Trophoblast cell (in vitro differentiated cells and primary cell): ENCODE measurements at places on chromosomes 3 and 15.
A peak's percentile ranks its signal among the peaks of the same experiment; 100 is the strongest.

DNA sequence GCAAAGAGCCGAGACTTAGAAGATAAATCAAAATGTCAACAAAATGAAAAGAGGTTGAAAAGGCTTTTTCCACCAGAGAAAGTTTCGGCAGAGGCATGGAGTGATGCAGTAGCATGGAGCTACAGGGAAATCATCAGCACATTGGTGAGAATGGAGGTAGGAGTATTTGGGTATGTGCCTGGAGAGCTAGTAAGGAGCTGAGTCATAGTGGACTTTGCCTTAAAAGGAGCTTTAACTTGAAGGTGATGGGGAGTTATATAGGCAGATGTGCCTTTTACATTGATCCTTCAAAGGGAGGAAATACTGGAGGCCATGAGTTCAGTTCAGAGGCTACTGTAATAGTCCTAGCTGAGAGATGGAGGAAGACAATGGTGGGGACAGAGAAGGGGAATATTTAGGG lies 44.3 kb downstream of the IL5RA start:
- DNase-seq, result no peak

- DNase-seq, result no peak
Observed at GRCh38 chr3:82685761-82686160, 924.3 kb upstream of the GBE1 start.

- no peak for DNase-seq
Observed at GRCh38 chr3:45546716-45547701, 47.5 kb upstream of the LIMD1 start.

DNA sequence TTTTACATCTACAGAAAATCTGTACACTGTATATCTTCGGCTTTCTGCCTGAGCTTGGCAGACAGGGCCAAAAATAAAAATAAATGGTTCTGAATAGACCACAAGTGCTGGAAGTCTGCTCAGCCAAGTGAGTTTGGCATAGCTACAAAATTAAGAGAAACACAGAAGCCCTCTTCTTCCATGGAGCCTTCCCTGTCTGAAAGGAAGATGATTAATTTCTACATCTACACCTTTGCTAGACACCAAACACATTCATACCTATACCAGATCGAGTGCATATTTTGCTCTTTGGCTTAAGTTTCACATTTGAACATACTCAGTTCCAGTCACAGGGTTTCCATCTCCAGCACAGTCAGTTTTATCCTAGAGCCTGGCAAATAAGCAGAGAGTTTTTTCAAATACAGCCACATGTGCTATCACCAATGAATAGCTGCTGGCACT lies 224.6 kb downstream of the GREM1 start:
- no peak for DNase-seq

DNA sequence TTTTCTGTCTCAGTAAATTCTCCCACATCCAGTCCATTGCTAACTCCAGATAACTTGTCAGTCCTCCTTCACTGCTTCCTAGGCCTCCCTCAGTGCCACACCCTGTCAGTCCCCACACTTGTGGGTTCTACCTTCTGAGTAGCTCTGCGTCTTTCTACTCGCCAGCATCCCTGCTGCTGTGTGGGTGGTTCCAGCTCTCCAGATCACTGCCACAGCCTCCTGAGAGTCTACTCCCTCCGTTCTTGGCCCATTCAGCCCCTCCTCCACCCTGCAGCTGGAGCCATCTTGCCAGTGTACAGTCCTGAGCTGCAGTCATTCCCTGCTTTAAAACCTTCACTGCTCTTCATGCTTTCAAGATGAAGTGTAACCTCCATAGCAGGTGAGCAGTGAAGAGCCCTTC lies 45.3 kb downstream of the MAP2K5 start:
- no peak for DNase-seq

DNA sequence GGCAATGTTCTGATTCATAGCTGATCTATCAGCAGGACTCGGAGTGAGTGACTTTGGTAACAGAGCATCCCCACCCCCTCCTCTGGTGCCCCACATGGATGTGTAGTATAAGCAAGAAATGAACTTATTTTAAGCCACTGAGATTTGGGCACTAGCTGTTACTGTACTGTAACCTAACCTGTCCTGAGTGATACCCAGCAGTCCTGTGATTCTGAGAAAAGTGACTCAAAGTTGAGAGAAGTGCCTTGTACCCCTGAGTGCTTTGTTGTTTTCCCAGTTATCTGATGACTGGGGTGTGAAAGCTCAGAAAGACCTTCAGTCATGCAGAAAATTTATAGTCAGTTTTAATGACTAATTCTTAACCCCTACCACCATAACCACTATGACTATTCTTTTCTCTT lies 439.9 kb upstream of the RBMS3 start:
- no peak for DNase-seq

DNA sequence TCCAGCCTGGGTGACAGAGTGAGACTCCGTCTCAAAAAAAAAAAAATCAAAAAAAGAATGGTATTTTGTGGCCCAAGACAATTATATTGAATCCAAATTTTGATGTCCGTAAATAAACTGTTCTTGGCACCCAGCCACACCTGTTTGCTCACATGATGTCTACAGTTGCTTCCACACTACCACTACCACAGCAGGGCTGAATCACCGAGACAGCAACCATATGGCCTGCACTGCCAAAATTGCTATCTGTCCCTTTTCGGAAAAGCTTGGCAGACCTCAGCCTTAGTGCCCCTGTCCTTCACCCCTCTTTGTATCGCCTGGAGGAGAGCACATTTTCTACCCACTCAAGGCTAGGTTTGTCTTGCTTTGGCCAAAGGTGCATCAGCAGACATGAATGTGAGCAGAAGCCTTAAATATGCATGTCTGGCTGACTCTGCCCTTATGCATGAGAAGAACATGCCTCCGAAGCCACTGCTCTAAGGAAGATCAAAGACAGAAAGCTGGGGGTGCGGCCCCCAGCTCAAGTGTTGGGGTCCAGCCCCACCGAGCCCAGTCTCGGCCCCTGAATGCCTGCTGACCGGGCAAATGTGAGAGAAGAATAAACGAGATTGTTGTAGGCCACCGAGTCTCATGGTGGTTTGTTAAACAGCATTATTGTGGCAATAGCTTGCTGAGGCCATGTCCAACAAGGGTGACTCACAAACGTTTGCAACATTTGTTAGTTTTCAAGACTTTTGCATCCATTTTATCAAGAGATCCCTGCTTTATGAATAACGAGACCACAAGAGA lies 108.1 kb downstream of the TPRA1 start:
- DNase-seq, result no peak

GRCh38 chr15:77391372-77391951 lies 28.4 kb downstream of the PEAK1 start:
- DNase-seq, result no peak

- DNase-seq, result no peak
Observed at GRCh38 chr3:158936530-158937113, 134.8 kb downstream of the MFSD1 start.

DNA sequence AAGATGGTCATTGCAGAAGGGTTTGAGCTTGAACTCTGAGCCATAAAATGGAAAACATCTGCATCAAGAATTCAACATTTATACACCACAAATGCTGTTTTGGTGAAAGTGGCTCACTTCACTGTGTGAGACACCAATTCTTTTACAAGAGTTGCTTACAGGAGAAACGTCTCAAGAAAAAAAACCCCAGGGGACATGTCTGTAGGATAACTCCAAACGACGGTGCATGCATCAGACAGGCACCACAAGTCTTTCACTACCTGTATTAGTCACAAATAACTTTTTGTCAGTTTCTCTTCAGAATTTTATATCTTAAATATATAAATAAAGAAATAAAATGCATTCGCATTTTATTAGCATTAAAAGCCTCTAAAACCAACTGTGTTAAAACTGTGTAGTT lies 164.3 kb downstream of the EFHB start:
- DNase-seq, result no peak

DNA sequence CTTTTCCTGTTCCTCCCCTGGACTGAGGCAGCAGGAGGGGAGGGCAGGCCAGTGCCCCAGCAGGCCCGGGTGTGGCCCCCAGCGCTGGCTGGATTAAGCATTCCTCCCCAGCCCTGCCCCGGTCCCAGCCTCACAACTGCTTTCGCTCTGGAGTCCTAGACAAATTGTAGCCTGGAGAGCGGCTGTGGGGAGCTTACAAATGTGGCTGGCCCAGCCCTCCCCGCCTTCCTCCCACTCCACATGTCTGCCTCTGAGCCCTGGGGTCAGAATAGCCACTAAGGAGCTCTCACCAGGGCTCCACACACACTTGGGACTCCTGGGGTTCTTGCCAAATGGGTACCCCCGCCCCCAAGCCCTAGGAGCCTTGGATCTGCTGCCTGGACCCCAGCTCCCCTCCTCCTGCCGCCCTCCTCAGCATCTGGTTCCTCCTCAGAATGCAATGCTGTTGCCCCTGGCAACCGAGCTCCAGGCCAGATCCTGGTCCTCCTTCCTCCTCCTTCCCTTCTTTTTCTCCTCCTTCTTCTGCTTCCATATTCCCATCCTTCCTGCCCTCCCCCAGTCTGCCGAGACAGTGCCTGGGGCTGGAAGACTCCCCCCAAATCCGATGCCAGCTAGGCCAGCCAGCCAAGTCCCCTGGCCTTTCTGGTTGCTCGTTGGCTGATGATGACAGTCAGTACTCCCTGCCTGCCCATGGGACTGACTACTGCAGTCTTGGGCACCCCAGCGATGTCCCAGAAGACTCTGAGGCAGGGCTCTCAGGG lies 91.1 kb downstream of the LINGO1 start:
- DNase-seq, result no peak

DNA sequence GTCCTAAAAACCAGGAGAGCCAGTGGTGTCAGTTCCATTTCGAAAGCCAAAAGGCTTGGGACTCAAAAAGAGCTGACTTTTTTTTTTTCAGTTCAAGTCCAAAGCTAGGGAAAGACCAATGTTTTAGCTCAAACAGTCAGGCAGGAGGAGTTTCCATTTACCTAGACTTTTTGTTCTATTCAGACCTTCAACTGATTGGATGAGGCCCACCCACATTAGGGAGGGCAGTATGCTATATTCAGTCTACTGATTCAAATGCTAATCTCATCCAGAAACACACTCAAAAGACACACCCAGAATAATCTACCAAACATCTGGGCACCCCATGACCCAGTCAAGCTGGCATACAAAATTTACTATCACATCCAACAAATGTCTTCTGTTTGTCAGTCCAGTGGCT lies 374.0 kb downstream of the KCNH8 start:
- DNase-seq, result no peak

DNA sequence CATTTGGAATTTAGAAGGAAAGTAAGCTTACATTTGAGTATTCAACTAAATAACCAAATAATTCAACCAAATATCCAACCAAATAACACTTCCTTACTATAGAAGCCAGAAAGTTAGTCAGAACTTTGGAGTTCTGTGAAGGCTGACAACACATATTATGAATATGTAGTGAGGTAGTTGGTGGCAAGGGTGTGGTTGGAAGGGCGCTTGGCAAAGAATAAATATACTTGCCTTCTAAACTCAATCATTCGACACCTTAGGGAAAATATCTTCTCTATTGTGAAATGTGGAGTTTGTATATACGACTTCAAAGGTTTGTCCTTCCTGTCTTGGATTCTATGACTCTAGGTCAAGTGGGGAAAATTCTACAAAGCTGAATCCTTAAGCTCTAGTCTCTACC lies 111.7 kb upstream of the OSTN start:
- DNase-seq, result no peak

- peak; percentile 96 for DNase-seq
Observed at GRCh38 chr15:89367485-89368451, 33.1 kb upstream of the POLG start.

DNA sequence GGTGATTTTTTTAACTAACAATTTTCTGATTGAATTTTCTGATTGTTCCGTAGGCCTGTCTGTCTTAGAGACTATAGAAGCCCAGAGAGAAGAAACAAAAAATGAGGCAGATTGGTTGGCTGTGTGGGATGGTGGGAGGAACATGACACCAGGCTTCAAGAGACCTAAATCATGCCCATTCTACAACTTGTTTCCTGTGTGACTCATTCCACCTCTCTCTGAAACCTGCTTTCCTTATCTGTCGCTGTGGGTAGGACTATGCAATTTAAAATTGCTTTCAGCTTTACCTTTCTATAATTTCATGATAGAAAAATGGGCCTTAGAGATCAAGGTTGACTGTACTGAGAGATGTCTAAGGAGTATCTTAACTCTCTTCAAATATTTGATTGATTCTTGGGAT lies 44.5 kb downstream of the OXNAD1 start:
- peak; percentile 73 for DNase-seq

DNA sequence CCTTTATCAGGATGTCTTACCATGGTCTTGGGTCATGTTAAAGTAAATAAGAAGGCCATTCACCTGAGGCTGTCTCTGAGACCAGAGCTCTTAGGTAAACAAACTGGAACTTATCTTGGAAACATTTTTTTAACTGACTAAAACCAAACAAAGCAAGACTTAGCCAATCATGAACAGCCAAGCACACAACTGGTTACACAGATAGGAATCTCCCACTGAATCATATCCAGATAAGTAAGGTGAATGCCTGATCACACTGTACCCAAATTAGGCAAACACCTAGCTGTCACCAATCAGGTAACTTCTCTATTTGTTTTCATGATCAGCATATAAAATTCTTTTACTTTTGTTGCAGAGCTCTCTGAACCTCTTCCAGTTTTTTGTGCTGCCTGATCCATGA lies 205.4 kb downstream of the CNTN3 start:
- DNase-seq, result peak; percentile 16

- DNase-seq, result no peak
Observed at GRCh38 chr3:7171493-7171892, 310.6 kb downstream of the GRM7 start.

DNA sequence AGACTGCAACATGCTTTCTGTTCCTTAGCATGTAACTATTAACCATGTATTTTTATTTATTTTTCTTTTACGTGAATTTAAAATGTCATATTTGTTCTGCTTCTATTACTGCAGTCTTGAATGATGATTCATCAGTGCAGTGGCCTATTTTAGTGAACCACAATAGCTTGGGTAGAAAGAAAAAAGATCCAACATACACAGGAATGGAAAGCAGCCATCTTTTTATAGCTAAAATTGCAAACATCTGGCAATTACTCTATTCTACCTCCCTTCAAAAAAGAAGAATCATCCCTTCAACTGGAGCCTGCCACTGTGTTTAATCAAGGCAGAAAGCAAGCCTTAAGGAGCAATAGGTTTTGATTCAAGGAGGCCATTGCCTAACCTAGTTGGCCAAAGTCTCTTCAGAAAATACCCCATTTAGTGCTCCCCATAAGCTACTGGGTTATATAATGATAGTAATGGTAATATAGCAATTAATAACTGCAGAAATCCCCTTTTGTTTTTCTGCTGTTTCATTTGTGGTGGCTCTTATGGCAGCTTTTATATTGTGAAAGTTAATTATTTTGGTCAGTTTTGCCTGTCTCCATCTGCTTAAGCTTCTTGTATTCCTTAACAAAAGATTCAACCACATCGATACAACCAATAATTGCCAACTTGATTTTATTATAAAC lies 267.3 kb downstream of the LPP start:
- DNase-seq, result no peak

GRCh38 chr3:61252836-61253235 lies 1.6 kb upstream of the FHIT start:
- no peak for DNase-seq

- no peak for DNase-seq
Observed at GRCh38 chr3:16319723-16320122, 54.7 kb downstream of the OXNAD1 start.

DNA sequence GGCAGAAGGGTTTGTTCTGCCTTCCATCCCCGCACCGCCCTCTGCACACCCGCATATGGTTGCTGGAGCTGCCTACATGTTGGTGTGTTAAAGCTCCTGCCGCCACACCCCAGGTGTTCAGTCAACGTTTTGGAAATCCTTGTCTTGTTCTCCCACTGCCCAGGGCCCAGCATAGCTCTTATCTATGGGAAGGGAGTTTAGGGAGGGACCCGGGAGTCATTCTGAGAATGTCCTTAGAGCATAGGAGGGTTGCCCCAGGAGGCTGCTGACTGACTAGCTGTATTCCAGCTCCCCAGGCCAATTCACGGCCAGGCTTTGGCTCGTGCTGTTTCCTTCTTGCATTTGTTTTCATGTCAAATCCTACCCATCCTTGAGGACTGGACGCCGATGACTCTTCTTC lies 46.8 kb downstream of the MAGEF1 start:
- peak; percentile 95 for DNase-seq
